ENCODE measurements at places on chromosomes 13 and 19.
A peak's percentile ranks its signal among the peaks of the same experiment; 100 is the strongest.

- DNase-seq, result no peak
These were observed 17.2 kb downstream of the FXYD5 start for GRCh38 chr19:35171730-35172129.

- DNase-seq, result no peak
These were observed 17.5 kb downstream of the FUZ start for GRCh38 chr19:49795615-49796014.

- DNase-seq, result no peak
These were observed 455.7 kb downstream of the SUCLA2 start for GRCh38 chr13:47545201-47546024.

- no peak for DNase-seq
These were observed 7.9 kb downstream of the FOSB start for GRCh38 chr19:45475537-45476291.

DNA sequence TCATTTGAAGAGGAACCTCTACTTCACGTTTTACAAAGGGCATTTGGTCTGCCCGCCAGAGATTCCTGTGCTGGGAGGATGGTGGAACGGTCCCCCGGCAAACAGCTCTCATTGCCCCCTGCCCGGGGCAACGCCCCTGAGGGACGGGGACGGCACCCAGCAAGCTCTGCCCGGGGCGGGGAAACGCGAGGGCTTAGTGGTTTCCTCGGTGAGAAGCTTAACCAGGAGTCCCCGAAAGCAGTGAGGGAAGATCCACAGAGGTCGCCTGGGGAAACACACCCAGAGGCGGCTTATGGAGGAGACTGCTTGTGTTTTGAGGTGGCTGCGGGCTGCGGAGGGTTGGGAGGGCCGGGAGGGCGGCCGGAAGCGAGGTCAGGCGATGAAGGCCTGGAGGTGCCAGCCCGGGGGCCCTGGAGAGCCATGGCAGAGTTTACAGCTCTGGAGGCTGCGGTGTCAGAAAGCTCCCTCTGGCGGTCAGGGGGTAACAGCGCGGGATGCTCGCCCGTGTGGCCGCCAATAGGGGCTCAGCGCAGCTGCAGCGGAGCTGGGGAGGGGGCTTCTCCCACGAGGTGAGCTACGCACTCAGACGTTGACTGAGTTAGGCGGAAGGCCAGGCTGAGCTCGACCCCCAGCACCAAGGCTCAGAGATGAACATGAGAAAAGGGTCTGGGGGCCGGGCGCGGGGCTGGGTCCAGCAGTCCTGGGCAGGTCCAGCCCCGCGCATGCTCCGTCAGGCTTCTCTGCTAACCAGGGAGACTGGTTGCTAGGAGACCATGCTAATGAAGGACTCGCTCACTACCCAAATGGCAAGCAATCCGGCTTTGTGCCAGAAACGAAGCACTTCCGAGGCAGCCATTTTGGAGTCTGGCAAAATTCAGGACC, 652 bp upstream of the TPGS1 start:
- DNase-seq, result peak; percentile 80

GRCh38 chr13:75811361-75811760, 175.2 kb downstream of the LMO7 start:
- no peak for DNase-seq

- DNase-seq, result no peak
These were observed 147.5 kb upstream of the OBI1 start for GRCh38 chr13:78806457-78806856.

GRCh38 chr13:51155776-51156515, 44.9 kb upstream of the C13orf42 start:
- DNase-seq, result no peak

- DNase-seq, result no peak
These were observed 10.9 kb upstream of the MEIS3 start for GRCh38 chr19:47430041-47430802.

GRCh38 chr13:105290596-105290995, 1244.9 kb downstream of the EFNB2 start:
- no peak for DNase-seq

- no peak for DNase-seq
These were observed 14.4 kb upstream of the SYCN start for GRCh38 chr19:39218230-39219007.

GRCh38 chr19:10717356-10718204, at the start of gene DNM2:
DNM2 (plus strand) TSS chr19:10718079; CDS start chr19:10718243, 164 bp downstream.
- DNase-seq, result peak; percentile 92

DNA sequence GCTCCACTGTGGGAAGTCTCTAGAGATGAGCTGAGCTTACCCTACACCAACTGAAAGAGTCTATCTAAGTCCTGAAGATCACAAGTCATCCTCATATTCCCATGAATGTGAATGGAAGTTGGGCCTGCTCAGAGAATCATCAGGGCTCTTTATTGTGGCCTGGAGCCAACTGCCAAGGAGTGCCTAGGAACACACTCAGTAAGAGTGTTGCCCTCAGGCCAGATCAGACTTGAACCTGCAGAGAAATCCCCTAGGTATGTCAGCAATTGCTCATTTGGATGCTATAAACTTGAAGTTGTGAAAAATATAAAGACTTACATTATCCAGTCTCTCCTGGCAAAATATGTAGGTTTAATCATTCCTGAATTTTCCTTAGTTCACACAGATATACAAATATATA, 1070.2 kb downstream of the EFNB2 start:
- DNase-seq, result no peak

- peak; percentile 46 for DNase-seq
These were observed 4.6 kb upstream of the APC2 start for GRCh38 chr19:1445185-1445931.

DNA sequence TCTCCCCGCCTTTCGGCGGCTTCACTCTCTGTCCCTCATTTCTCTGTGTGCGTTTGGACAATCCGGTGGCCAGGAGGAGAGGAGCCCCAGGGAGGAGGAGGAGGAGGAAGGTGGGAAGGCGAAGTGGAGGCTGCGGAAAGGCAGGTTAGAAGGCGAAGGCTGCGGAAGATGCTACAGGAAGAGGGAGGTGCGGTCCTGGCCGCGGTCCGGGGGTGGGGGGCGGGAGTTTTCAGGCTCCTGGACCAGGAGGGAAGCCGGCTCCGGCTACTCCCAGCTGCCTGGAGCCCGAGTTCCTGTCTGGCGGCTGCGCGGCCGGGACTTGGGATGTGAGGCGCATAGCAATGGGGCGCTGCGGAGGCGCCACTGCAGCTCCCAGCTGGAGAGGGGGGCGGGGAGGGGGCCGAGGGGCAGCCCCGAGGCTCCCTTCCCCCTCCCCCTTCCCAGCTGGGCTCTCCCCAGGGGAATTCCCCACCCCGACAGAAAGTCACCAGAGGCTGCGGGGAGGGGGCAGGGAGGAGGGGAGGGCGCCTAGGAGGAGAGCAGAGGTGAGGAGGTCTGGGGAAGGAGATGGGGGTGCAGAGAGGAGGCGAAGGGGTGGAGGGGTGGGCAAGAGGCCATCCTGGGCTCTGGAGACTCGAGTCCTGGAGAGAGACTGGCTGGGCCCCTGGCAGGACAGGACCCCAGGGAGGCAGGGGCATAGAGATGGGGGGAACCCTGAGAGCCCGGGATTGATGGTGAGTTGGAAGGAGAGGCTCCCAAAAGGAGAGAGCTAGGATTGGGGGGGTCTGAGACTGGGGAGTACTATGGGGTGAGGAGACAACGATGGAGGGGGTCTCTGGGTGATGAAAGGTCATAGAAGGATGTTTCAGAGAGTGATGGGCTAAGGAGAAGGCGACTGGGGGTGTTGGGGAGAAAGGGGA, 2.0 kb downstream of the LRRC4B start:
- DNase-seq, result no peak

DNA sequence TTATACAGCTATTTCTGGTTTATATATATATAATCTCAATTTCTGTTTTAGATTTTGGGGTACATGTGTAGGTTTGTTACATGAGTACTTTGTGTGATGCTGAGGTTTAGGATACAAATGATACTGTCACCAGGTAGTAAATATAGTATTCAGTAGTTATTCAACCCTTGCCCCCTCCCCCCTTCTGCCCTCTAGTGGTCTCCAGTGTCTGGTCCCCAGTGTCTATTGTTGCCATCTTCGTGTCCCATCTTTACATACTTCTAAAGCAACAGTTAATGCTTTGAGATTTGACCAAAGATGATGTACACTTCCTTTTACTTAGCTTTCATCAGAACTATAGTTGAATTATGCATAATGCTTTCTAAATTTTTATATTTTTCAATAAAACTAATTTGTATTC, 1623.4 kb upstream of the PRR20A start:
- no peak for DNase-seq

- peak; percentile 4 for DNase-seq
These were observed 53.4 kb downstream of the PDS5B start for GRCh38 chr13:32639502-32640105.

DNA sequence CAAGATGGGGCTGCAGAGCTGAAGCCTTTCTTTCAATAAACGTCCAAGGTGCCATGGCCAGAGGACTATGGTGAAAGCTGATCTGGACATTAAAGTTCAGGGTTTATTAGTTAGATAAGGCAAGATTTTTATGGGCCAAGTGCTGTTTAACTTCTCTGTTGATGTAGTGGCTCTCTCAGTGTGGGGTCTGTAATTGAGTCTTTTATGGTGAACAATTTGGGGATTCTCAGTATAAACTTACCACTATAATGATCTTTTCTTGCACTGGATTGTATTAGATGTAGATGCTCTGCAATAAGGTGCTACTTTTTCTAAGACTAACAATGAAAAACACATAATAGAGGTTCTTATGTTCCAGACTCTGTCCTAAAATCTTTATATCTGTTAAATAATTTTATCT, 190.1 kb upstream of the KLF12 start:
- DNase-seq, result no peak

DNA sequence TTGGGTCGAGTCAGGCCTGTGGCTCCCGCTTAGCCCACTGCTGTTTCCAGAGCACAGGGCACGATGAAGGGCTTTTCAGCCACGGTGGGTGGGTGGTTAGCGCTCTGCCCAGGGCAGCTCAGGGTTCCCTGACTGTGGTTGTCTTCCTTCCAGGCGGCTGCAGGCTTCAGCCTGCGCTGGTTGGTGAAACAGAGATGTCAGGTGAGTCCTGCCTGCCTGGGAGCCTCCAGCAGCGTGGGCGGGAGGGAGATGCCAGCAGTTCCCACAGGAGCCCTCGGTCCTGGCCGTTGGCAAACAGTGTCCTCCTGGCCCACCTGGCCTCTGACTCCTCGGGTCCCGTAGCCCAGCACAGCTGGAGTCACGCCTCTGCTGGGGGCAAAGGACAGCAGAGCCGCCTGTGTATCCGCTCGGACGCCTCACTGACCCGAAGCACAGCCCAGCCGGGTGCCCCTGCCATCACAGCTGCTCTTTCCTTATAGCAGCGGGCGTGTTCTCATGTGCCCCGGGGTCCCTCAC, 9.7 kb downstream of the ADAT3 start:
- no peak for DNase-seq

All from stimulated activated CD8-positive, alpha-beta memory T cell treated with anti-CD3 and anti-CD28 coated beads, Interleukin-7, amount 100 ng/mL, for 1 hour (primary cell).